ELF-1 (cell line): ENCODE measurements at places on chromosomes 7 and 10.

GRCh38 chr10:93288679-93289634 is 193.2 kb downstream of the MYOF start:
- DNase-seq: peak; percentile 96

DNA sequence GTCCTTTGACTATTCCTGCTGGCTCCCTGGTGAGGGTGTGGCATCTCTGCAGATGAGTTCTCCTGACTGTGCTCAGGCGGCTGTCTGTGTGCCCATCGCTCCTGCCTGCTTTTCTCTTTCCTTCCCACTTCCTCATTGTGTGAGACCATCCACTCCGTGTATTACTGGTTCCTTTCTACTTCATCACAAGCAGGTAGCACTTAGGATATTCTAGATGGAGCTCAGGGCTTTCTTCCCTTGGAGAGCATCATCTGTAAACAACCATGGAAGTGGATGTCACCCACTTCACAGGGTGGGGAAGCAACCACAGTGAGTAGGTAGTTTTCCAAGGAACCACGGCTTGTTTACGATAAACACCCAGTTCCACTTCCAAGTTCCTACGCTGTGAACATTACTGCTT is 15.7 kb downstream of the DNAJB6 start:
- DNase-seq: no peak

DNA sequence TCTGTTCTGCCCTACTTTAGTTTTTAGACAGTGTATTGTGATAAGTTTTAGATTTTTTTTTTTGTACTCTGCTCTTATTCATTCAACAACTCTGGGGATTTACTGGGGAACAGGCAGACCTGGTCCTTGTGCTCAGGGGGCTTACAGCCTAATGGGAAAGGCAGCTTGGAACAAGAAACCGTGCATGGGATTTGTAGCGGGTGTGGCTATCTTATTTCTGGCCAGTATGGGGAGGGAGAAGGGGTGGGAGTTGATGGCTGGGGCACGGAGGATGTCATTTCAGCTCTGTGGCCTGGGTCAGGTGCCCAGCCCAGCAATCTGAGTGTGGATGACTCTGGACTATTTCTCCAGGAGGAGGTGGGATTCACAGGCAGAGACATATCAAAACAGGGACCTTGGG is 47.0 kb downstream of the GRK5 start:
- DNase-seq: no peak

- peak; percentile 81 for DNase-seq
Measured at GRCh38 chr10:88702848-88703597, 3.0 kb upstream of the LIPK start.

DNA sequence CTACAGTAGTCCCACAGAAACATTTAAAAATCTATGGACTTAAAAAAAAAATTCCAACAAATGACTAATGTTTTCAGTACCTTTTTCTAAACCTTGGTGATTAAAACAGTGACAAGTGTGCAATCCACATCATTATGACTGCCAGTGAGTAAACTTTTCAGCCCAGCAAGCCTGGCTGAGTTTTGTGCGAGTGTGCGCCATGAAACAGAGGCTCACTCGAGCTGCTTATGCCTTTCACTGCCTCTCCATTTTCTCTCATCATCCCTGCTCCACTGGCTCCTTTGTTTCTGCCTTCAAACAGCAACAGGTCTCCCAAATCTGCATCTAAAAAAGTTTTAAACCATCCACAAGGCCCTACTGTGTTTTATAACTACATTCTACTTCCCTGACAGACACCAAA is 105.8 kb downstream of the USP6NL start:
- DNase-seq: no peak

GRCh38 chr7:6479067-6479466 is 31.3 kb upstream of the DAGLB start:
- DNase-seq: no peak

- DNase-seq: no peak
Measured at GRCh38 chr7:23184709-23185359, 3.0 kb downstream of the NUP42 start.

DNA sequence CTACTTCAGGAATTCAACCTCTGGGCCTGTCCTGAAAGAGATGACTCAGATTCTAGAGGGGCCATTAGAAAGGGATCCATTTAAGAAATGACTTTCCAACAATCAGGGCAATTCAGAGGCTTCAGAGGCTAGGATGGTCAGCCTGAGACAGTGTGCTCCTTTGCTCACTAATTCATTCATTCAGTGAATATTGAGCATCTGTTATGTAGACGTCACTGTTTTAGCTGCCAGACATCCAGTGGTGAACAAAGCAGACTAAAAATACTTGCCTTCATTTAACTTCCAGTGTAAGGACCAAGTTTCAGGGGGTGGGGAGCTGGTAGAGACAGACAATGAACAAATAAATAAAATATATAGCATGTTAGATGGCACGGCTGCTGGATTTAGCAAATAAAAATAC is 1.6 kb downstream of the KIAA1217 start:
- DNase-seq: no peak

DNA sequence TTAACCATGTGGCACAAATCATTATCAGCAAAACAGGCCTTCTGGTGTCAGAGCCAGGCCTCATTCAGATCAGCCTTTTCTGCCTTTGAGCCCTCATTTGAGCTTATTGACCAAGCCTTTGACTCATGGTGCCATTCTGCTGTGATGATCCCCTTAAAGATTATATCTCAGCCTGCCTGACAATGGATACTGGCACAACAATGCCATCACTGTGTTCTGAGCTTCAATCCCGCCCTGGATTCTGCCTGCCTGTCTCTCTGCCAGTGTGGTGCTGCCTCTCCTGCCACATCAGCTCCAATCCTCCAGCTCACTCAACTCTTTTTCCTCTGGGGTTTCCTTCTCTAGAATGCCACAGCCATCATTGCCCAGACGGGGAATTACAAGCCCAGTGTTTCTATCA is 52.6 kb downstream of the SRI start:
- DNase-seq: peak; percentile 13

GRCh38 chr10:124114696-124115095 is 21.3 kb upstream of the CHST15 start:
- DNase-seq: no peak

DNA sequence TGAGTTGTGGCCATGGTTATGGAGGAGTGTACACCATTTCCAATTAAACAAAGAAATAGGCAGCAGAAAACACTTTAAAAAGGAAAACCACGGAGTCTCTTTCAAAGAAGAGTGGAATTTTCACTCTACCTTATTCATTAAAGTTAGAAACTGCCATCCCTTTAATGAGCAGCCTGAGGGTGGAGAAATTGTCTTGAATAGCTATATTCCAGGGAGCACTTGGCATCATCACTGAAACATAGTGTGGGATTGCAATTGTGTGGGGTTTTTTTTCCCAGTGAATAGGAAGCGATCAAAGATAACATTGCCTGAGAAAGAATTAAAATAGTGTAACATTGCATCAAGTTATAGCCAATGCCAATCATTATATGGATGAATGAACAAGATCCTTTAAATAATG is 191.6 kb downstream of the TEX36 start:
- no peak for DNase-seq

- DNase-seq: peak; percentile 66
Measured at GRCh38 chr7:71716690-71717089, 584.7 kb downstream of the GALNT17 start.

- DNase-seq: peak; percentile 92
Measured at GRCh38 chr10:117541909-117542705, 439 bp upstream of the EMX2 start.

DNA sequence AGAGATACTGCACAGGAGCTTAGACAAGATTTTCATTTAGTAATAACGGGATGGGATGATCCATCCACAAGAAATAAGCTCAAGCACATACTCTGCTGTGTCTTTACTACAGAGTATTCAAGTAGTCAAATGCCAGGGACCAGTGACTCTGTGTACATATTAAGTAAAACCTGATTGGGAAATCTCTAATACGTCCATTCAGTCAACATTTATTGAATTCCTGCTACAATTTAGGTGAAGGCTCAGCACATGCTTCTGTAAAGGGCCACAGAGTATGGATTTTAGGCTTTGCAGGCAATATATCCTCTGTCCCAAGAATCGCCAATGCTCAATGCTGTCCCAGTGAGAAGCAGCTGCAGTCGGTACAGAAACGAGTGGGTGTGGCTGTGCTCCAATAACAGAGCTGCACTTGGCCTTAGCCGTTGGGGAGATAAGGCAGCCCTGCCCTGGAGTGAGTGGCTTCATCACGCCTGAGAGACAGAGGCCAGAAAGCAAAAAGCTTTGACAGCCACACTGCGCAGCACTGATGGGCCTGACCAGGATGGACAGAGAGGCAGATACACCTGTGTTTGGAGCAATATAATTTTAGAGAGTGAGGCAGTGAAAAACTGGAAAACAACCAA is 186.8 kb downstream of the PARD3 start:
- no peak for DNase-seq

DNA sequence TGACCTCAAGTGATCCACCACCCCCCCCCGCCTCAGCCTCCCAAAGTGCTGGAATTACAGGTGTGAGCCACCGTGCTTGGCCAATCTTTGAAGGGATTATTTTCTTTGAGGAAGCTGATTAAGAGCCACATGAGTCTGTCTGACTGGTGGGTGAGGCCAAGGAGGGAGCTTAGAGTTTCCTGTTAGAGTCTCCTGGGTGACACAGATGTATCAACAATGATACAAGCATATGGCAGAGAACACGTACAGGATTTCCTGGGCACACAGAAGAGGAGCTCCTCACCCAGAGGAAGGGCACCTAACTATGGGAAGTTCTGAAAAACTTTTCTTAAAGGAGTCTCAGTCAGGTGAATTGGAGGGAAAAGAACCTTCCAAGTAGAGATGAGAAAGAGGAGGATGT is 69.4 kb downstream of the GOLGA7B start:
- no peak for DNase-seq

- peak; percentile 71 for DNase-seq
Measured at GRCh38 chr7:46153951-46154787, 233.1 kb upstream of the IGFBP3 start.
